Stimulated activated CD4-positive, alpha-beta T cell treated with anti-CD3 and anti-CD28 coated beads, Interleukin-12 subunit alpha, Interleukin-12 subunit beta, amount 100 ng/mL, for 4 hours (primary cell): ENCODE measurements at places on chromosomes 12 and 14.

DNA sequence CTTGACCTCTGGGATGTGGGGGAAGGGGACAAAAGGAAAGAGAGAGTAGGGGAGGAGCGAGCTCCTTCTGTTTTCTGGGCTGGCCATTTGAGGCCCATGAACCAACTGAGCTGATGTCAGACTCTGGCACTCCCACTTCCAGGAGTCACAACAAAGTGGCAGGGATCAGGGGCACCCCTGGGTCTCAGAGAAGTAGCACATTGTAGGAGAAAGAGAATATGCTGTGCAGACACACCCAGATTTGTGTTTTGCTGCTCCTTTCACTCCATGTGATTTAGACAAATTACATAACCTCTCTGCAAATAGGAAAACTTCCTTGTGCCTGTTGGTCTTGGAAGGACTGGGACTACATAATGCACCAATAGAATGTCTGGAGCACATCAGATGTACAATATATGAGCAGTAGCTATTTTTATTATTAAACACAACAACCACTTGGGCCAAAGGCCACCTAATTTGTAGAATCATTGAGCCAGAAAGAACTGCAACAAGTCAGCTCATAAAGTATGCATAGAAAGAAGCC is 265.5 kb downstream of the ZFP36L1 start:
- no peak for DNase-seq

GRCh38 chr12:48986720-48987291 is 8.7 kb downstream of the WNT1 start:
- no peak for DNase-seq

- DNase-seq: no peak
Observed at GRCh38 chr12:8675591-8676036, 13.0 kb upstream of the MFAP5 start.

- DNase-seq: no peak
Observed at GRCh38 chr14:70885343-70886022, 21.8 kb upstream of the PCNX1 start.

DNA sequence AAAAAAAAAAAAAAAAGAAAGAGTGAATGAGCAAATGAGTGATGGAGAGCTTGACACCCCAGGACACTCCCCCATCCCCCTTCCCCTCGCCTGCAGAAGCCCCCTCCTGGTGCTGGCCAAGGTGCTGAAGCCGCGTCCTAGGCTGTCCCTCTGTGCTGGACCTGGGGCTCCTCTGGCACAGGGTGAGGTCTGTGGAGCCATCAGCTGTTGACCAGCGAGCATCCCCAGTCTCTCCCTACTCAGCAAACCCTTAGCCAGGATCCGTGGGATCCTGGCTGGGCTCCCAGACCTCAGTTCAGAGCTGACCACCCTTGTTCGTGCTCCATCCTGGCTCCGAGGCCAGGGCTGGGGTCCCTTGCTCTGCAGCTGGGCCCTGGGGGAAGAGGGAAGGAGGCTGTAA is 5.4 kb upstream of the KIF26A start:
- no peak for DNase-seq

DNA sequence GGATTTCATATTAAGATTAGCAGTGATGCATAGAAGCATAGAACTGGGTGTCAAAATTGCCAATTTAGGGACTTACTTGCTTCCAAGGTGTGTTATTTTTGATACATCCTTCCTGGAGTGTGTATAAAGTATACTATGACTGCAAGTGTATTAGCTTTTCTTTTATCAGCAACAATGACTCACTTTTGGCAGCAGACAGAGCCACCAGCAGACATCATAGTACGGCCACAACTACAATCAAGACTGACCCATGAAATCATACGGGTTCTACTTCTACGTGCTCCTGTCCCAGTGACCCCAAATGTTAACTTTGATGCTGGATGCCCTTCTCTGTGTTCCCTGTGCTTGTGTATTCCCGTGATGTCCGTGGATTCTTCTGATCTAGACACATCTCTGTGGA is 443.9 kb downstream of the TMEM132D start:
- no peak for DNase-seq
